Nucleus accumbens (tissue), 56 donors: ENCODE measurements at places on chromosomes 7 and 10.

DNA sequence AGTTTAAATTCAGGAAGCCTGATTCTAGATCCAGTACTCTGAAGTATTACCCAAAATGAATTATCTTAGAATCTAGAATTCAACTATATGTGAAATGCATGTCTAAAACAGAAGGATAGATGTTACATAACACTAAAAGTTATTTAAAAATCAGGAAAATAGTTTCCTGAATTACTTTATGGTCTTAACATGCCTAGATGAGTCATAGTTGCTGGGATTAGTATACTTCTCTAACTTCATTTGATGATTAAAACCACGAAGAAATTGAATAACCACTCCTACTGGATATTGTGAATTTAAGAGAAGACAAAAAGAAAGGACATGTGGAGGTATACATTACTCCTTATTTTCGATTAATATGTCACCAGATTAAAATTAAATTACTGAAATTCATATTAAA, 65.5 kb downstream of the ATAD1 start:
- DNase-seq, result no peak

DNA sequence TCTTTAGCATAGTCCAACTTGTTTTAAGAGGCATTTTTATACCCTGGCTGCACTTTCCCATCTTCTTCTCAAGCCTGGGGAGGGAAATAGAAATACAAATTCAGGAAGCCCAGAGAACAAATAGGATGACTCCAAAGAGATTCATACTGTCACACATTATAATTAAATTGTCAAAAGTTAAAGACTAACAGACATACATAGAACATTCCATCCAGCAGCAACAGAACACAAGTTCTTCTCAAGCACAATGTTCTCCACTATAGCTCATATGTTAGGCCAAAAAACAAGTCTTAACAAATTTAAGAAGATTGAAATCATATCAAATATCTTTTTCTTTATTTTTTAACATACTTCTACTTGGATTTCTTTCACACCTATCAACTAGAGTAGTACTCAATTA, 75.7 kb downstream of the ANKRD7 start:
- DNase-seq, result no peak

DNA sequence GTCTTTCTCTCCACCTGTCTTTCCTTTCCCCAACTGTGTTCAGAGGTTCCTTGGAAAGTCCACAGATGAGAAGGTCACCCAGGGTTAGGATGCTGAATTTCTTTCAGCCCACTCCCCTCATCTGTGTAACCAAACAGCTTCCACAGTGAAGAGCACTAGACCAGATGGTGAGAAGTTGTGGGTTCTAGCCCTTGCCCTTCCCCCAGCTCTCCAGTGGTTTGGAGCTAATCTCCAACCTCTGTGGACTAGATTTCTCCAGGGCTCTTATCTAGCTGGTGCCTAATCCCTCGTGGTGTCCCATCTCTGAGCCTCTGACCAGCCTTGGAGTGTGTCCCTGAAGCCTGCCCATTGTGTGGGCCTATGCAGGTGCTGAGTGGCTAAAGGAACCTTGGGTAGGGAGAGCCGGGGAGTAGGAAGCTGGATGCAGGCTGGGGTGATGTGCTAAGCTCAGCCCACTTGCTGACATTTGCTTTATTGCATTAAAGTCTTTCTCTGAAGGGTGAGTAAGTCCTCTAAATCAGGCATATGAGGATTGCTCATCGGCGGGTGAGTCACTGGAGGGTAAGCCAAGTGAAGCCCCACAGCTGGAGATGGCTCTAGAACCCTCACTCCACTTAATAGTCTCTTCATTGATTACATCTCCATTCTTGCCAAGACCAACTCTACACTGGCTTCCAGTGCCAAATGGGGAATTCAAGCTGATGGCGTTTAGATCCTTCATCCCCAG, 14.9 kb downstream of the DUSP5 start:
- DNase-seq, result no peak

GRCh38 chr10:58857251-58857805, 319.1 kb upstream of the PHYHIPL start:
- DNase-seq, result no peak

GRCh38 chr7:134339475-134339874, 22.7 kb upstream of the SLC35B4 start:
- no peak for DNase-seq

GRCh38 chr7:121084748-121085336, 96.3 kb downstream of the CPED1 start:
- no peak for DNase-seq

DNA sequence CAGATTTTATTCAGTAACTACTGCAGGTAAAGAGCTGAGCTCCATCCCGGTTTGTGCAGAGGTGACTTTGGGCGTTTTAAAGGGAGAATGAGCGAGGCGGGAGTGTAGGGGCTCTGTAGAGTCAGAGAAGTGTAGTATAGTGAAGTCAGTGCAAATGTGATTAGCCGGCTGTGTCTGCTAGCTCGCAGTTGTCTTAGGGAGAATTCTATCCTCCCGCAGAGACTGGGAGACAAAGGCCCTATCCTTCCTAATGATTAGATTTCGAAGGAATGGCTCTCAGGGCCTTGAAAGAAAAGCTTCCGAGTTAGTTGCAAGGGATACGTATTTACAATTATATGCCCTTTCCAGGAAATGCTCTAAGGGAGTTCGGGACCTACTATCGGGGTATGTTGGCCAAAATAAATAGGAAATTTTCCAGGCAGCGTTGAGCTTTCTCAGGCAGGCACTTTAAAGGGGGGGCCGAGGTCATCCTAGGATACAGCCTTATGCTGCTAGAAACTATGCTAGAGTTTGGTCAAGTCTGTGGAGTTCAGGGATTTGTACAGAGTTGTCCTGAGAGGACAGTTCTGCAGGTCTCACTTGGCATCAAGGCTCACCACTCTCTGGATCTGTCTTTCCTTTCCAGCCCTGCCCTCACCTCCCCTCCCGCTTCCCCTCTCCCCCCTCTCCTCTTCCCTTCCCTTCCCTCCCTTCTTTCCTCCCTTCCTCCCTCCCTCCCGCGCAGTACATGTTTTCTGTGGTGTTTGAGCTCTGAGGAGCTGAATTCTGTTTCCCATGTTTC, 825 bp downstream of the MRPL32 start:
- DNase-seq, result no peak
